ENCODE measurements at places on chromosomes 2 and 18.

GRCh38 chr2:336360-336759, 48.5 kb upstream of the ALKAL2 start:
- no peak for DNase-seq

DNA sequence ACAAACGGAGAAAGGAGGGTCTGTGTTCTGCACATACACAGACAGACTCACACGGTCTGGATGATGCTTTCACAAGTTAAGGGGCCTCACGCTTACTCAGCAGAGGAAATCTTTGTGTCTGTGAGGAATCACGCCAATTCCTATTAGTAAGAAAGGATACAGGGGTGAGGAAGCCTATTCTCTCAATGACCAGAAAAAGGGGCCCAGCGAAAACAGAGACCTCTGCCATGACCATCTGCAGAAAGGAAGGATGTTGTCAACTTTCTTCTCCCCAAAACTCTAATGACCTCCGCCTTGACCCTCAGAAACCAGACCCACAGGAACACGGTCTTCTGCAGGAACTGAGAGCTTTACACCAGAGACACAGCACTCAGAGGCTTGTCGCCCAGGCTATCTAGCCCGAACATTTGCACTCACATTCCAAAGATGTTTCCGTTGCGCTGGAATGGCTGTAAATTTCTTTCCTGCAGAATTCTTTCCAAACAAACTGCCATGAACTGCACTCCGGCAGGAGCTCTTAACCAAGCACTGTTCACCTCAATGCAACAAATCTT, 186.3 kb downstream of the TCF4 start:
- DNase-seq, result no peak

- no peak for DNase-seq
Measured at GRCh38 chr2:96601382-96602292, 36.5 kb downstream of the KANSL3 start.

GRCh38 chr2:71884303-71885042, 263.2 kb downstream of the CYP26B1 start:
- DNase-seq, result no peak

DNA sequence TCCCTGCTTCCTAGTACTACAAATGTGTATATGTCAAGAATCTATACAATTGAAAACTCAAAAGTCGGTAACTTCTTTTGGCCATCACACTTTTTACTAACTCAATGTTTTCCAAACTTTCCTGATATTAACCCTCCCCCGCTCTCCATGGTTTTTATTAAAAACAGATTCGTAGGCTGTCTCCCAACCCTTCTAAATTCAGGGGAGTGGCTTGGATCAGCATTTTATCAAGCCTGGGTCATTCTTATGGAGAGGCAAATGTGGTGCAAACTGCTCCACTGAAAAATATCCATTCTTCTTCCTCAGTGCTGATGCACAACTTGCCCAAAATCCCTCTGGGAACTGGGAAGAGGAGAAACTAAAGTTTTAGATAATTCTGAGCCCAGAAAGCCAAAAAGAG, 134.2 kb downstream of the RIF1 start:
- no peak for DNase-seq

- DNase-seq, result no peak
Measured at GRCh38 chr2:113281910-113282746, 3.4 kb upstream of the PAX8 start.

DNA sequence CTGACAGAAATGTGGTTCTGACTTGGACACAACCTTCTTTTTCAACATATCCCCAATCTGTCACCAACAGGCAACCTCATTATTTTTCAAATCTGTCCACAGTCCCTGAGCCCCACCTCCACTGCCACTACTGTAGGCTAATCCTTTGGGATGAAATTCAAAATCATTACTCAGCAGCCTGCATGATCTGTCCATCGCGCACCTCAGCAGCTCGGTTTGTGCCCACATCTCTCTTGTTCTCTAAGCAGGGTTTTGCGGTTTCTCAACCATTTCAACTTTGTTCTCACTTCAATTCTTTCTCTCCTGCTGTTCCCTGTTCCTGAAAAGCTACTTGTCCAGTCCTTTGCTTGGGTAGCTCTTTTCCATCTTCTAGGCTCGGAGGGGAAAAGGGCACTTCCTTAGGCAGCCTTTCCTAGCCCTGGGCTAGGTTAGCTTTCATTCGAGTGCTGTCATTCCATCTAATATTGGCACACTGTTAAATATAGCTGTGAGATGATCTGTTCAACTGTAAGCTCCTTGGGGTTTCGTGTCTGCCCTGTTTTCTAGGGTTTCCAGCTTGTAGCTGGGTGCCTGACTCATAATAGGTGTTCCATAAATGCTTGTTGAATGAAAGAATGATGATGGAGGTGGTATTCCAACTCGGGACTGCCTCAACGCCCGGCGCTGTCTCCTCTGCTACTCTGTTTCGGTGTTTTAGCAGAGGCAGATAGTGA, 653 bp upstream of the ANKAR start:
- DNase-seq, result no peak
